CD4-positive, alpha-beta memory T cell (primary cell): ENCODE measurements at places on chromosomes 1 and 21.

DNA sequence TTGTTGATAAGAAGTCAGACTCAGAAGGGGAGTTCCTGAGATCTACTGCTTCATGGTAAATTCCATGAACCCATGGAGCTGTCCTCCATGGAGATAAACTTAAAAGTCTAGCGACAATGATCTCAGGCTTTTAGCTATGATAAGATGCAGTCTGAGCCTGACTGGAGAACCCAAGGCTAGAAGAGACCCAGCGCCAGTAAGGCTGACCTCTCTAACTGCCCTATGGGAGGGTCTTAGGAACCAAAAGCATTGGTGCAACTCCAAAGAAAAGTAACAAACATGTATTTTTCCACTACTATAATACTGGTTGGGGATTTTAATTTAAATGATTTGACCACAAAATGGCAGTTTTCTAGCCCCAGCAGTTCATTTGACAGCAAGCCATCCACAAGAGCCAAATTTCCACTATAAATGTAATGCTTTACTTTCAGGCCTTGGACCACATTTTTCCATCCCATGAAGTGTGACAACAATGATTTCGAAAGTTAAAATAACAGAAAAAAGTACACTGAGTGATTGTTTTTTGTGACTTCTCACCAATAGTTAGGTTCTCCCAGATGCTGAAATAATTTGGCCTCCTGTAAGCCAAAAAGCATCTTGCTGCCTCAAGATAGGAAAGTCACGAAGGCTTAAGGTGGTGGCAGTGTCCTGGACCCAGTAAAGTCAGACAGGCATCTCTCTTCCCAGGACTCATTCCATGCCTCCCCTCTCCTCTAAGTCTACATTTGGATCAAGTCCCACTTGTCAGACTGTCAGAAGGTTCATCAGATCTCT is 43.1 kb upstream of the EXOSC10 start:
- peaks cover 46% of the 10 kb centered on the region for H3K36me3 ChIP-seq
- H3K27me3 ChIP-seq, result no peaks in the 10 kb centered on the region
- no peaks in the 10 kb centered on the region for H3K4me1 ChIP-seq
- H3K27ac ChIP-seq, result no peak overlapping the region

GRCh38 chr21:41326414-41327080 is 9.9 kb downstream of the FAM3B start:
- H3K36me3 ChIP-seq, result no peaks in the 10 kb centered on the region
- H3K4me3 ChIP-seq, result no peak overlapping the region
- no peak for DNase-seq

GRCh38 chr1:206067486-206068227 is 14.7 kb downstream of the RHEX start:
- peaks cover 15% of the 10 kb centered on the region for H3K4me1 ChIP-seq
- no peak overlapping the region for H3K27ac ChIP-seq
- H3K36me3 ChIP-seq, result no peaks in the 10 kb centered on the region
- no peaks in the 10 kb centered on the region for H3K27me3 ChIP-seq
- no peak overlapping the region for H3K4me3 ChIP-seq
- DNase-seq, result no peak

- no peak for DNase-seq
- no peaks in the 10 kb centered on the region for H3K27me3 ChIP-seq
- no peak overlapping the region for H3K27ac ChIP-seq
- peaks cover 19% of the 10 kb centered on the region for H3K4me1 ChIP-seq
- no peaks in the 10 kb centered on the region for H3K36me3 ChIP-seq
- no peak overlapping the region for H3K4me3 ChIP-seq
Observed at GRCh38 chr1:23908453-23909341, 4.5 kb downstream of the CNR2 start.

- H3K4me3 ChIP-seq, result no peak overlapping the region
- no peaks in the 10 kb centered on the region for H3K27me3 ChIP-seq
- peaks cover 64% of the 10 kb centered on the region for H3K4me1 ChIP-seq
- no peaks in the 10 kb centered on the region for H3K36me3 ChIP-seq
- H3K27ac ChIP-seq, result no peak overlapping the region
Observed at GRCh38 chr1:156100205-156100995, 14.1 kb upstream of the LMNA start.

DNA sequence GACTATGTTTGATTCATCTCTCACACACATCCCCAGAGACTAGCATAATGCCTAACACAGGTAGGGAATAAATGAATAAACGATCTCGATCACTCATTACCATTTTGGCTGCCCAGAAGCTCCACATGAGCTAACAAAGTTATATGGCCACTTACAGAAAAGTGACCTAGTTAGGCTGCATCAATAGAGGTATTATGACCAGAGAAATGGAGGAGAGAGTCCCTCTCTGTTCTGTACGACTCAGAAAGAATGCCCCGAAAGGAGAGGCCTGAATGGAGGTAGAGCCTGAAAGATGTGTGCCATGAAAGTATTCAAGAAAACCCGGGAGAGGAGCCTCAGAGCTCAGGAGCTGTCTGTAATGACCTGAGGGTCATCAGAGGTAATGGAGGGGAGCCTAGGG is 208.2 kb upstream of the GRIK3 start:
- no peaks in the 10 kb centered on the region for H3K27me3 ChIP-seq
- DNase-seq, result no peak
- no peak overlapping the region for H3K4me3 ChIP-seq
- H3K27ac ChIP-seq, result no peak overlapping the region
- H3K36me3 ChIP-seq, result no peaks in the 10 kb centered on the region
- H3K4me1 ChIP-seq, result no peaks in the 10 kb centered on the region

DNA sequence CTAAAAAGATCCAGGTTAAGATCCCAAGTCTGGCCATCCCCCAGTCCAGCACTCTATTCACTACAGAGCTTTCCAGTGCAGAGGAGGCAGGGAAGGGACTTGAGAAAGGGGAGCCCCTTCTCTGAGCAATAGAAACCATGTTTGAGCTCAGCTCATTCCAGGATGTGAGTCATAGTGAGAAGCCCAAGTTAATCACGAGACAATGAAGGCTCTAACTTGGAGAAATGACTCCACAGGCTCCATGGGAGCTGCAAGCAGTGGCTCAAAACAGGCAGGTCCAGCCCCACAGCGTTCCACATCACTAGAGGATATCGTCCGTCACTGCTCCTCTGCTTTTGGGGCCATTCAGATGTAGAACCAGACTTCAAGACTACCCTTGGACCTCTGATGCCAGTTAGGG is 59.1 kb downstream of the CAMK2N1 start:
- H3K27ac ChIP-seq, result no peak overlapping the region
- no peaks in the 10 kb centered on the region for H3K27me3 ChIP-seq
- H3K36me3 ChIP-seq, result no peaks in the 10 kb centered on the region
- H3K4me1 ChIP-seq, result no peaks in the 10 kb centered on the region
- DNase-seq, result no peak

DNA sequence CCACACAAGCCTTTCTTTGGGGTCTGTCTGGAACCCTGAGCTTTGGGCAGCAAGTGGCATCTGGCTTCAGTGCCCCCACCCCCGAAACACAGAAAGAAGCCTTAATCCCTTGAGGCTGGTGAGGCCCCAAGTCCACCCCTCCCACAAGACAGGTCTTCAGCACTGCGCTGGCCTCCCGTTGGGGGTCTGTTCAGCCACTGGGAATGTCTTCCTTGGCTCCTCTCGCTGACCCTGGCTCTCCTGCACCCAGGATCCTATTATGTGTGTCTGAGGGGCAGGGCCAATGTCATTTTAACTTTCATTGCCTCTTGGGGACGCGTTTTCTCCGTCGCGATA is 26.9 kb downstream of the ATP8B2 start:
- H3K36me3 ChIP-seq, result peaks cover 25% of the 10 kb centered on the region
- peak overlapping the region; percentile 77 for H3K4me3 ChIP-seq
- H3K27ac ChIP-seq, result peak overlapping the region; percentile 51
- H3K27me3 ChIP-seq, result no peaks in the 10 kb centered on the region
- peaks cover 59% of the 10 kb centered on the region for H3K4me1 ChIP-seq

DNA sequence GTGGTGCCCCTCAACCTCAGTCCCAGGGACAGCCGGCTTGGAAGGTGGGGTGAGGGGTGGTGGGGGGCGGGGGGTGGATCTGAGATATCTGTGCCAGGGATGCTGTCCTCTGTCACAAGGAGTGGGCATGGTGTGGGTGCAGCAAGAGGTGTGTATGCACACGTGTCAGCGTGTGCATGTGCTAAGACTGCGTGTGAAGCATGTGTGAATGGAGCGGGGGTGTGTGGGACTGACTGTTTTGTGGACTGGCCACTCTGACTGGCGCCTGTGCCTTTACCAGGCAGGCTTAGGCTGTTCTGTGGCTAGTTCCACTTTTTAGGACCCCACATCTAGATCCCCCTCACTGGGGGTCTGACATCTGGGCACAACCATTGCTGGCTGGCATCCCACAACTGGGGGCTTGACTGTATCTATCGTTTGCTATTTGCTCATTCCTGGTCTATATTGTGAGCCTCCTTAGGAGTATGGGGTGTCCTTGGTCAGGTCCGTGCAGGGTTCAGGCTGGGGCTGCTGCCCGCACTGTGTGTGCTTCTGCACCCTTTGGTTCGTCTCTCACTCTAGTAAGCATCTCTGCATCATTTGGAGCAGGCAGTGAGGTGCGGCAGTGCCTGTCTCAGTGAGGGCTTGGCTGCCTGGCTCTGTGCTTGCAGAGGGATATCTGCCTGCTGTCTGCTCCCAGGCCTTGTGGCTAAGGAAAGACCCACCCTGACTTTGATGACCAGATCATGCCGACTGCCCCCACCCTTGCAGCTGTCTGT is 1.9 kb downstream of the AMPD2 start:
- peak overlapping the region; percentile 96 for H3K27ac ChIP-seq
- peaks cover 65% of the 10 kb centered on the region for H3K4me1 ChIP-seq
- H3K4me3 ChIP-seq, result peak overlapping the region; percentile 93
- H3K27me3 ChIP-seq, result no peaks in the 10 kb centered on the region
- no peak for DNase-seq

GRCh38 chr1:198253259-198253658 is 96.5 kb downstream of the NEK7 start:
- H3K27ac ChIP-seq, result no peak overlapping the region
- H3K27me3 ChIP-seq, result no peaks in the 10 kb centered on the region
- DNase-seq, result no peak
- peaks cover 11% of the 10 kb centered on the region for H3K4me1 ChIP-seq
- H3K4me3 ChIP-seq, result no peak overlapping the region

GRCh38 chr1:211487672-211488208 is 4.2 kb downstream of the RD3 start:
- no peak overlapping the region for H3K4me3 ChIP-seq
- no peak overlapping the region for H3K27ac ChIP-seq
- H3K36me3 ChIP-seq, result no peaks in the 10 kb centered on the region
- H3K27me3 ChIP-seq, result no peaks in the 10 kb centered on the region
- no peak for DNase-seq

DNA sequence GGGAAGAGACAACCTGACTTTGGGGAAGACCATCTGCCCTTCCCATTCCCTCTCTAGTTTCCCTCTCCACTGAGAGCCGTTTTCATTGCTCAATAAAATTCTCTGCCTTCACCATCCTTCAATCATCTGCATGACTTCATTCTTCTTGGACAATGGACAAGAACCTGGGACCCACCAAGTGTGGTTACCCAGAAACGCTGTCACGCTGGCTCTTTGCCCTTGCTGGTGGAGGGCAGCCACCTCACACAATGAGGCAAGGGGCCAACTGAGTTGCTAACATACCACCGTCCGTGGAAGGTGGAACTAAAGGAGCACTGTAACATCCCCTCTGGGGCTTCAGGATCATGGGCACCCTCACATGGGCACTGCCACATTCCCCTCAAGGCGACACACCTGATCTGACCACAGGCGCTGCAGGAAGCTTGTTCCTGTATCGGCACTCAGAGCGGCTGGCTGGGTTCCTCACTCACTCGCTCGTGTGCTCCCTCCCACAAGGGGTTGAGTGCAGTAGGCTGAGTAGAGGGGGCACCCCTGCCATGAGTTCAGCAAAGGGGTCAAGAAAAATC is 652.4 kb downstream of the PLPP3 start:
- DNase-seq, result no peak
- no peaks in the 10 kb centered on the region for H3K27me3 ChIP-seq
- no peaks in the 10 kb centered on the region for H3K36me3 ChIP-seq
- no peak overlapping the region for H3K27ac ChIP-seq

- H3K27me3 ChIP-seq, result no peaks in the 10 kb centered on the region
- peak overlapping the region; percentile 77 for H3K4me3 ChIP-seq
- H3K4me1 ChIP-seq, result peaks cover 30% of the 10 kb centered on the region
Observed at GRCh38 chr1:167554028-167554779, 642 bp upstream of the CREG1 start.

GRCh38 chr1:83799594-83799993 is 199.3 kb downstream of the TTLL7 start:
- H3K4me1 ChIP-seq, result no peaks in the 10 kb centered on the region
- no peak overlapping the region for H3K4me3 ChIP-seq
- no peak overlapping the region for H3K27ac ChIP-seq

- no peak overlapping the region for H3K27ac ChIP-seq
- peaks cover 24% of the 10 kb centered on the region for H3K4me1 ChIP-seq
- H3K4me3 ChIP-seq, result no peak overlapping the region
Observed at GRCh38 chr1:66380452-66381212, 153.3 kb upstream of the SGIP1 start.
